ENCODE measurements at places on chromosomes 12 and 14. TPM values are rescaled to one million over a fixed set of nuclear protein-coding genes. Genes with fewer than 3 reads are reported as not detected.

DNA sequence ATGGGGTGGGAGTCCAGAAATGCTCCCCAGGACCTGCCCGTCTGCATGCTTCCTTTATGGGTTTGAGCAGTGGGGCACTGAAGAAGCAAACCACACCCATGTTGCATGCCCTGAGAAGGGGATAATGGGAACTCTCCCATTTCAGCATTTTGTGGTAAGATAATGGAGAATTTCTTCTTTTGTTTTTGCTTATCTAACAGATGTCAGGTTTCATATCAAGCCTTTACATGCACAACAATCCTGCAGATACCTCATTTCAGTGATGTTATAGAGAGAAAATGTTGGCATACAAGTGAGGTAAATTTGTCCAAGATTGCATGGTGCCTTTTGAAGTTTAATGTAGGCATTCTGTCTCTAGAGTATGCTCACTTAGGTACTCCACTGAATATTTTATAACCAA, 177.0 kb downstream of the ALX1 start:
- DNase-seq, result no peak

Gene KRT86
- total RNA-seq, result 1.6 TPM

Gene ENDOU
- total RNA-seq, result not detected

Gene METAP2
- total RNA-seq, result 149 TPM

Gene EFS
- total RNA-seq, result not detected

Data from A172 (cell line).